ENCODE measurements at places on chromosomes 1 and 21. TPM values are rescaled to one million over a fixed set of nuclear protein-coding genes. Genes with fewer than 3 reads are reported as not detected.

Gene OR10K1
- not detected for total RNA-seq

Gene AZIN2
- 18.8 TPM for total RNA-seq

Gene OR2T29
- total RNA-seq: not detected

Gene FAAP20
- 18.6 TPM for total RNA-seq

Gene DMRTA2
- under 0.01 TPM for total RNA-seq

Gene IFI16
- total RNA-seq: 171 TPM

Gene OR6K3
- total RNA-seq: not detected

Gene TFF3
- total RNA-seq: not detected

Gene RYR2
- not detected for total RNA-seq

- DNase-seq: no peak
Measured at GRCh38 chr1:13722808-13723360, 22.9 kb downstream of the PRDM2 start.

- no peak for DNase-seq
Measured at GRCh38 chr1:206925106-206925736, 3.5 kb upstream of the FCMR start.

- no peak for DNase-seq
Measured at GRCh38 chr1:221166559-221167318, 287.5 kb downstream of the HLX start.

DNA sequence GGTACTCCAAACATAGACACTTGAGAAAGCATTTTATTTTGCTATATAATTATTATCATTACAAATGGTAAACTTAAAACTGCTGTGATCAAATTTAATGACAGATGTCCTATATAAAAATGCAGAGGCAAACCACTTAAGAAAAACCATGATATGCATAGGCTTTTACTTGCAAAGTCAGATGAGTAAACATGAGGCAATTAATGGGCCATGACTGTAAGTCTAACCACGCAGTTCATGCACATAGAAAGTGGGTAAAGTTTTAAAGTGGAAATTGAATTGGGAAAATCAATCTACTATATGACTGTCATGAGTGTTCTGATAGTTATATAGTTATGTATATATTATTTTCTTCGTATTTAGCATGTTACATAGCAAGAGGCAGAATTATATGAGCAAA is 219.2 kb downstream of the PTPRC start:
- DNase-seq: no peak

- DNase-seq: no peak
Measured at GRCh38 chr1:168917796-168918195, 188.7 kb upstream of the ATP1B1 start.

DNA sequence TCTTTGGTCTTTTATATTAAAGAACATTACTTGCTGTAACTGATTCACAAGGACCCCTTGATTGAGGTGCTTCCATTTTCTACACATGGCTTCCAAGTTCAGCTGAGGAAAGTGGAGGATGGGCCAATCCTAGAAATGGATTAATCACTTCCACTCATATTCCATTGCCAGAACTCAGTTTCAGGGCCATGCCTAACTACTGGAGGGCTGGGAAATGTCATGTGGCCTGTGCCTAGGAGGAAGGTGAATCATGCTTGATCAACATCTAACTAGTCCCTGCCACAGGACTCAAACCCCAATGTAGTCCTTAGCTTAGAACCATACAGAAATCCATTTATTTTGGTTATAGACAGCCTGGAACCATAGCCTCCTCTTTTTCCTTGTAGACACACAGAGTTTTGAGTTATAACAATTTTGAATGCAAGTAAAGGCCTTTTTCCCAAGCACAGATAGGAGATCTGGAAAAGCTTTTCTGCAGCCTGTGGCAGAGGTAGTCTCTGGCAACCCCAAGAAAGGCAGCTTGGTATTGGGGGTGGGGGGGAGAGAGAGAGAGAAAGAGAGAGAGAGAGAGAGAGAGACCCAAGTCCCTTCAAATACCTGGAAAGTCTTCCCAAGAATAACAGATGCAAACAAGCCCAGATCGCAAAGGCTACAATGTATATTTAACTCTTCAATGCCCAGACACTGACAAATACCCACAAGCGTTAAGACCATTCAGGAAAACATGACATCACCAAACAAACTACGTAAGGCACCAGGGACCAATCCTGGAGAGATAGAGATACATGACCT is 12.5 kb downstream of the MAST2 start:
- peak; percentile 78 for DNase-seq

DNA sequence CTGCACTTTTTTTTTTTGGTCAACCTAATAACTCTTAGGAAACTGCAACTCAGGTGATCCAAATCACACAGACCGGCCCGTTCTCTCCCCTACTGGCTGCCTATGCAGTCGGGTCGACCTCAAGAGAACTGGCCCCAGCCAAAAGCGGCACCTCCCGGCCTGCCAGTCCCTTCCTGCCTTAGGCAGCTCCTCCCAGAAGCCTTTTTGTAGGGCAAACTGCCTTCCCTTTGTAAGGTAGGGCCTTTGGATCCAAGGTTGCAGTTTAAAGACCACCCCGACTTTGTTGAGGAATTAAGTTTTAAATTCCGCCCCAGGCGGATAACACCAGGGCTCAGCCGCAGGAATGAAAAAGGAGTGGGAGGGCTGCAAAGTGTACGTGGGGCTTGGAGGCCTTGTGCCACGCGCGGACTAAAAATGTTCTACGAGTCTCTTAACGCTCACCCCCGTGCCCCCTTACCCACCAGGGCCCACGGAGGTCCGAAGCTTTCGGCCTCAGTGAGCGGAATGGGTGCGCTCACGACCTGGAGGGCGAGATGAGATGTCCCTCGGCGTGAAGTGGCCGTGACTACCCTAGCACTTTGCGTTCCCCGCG is 642 bp upstream of the ST3GAL3 start:
- DNase-seq: peak; percentile 80

GRCh38 chr1:18556364-18556763 is 74.3 kb upstream of the PAX7 start:
- DNase-seq: no peak

DNA sequence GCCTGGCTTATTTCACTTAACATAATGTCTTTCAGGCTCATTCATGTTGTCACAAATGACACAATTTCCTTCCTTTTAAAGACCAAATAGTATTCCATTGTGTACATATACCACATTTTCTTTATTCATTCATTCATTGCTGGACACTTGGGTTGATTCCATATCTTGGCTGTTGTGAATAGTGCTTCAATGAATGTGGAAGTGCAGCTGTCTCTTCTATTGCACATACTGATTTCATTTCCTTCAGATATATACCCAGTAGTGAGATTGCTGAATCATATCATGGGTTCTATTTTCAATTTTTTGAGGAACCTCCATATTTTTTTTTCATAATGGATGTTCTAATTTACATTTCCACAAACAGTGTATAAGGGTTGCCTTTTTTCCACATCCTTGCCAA is 38.6 kb upstream of the WLS start:
- no peak for DNase-seq

Measured in osteoblast (primary cell).